Stimulated activated CD8-positive, alpha-beta memory T cell treated with anti-CD3 and anti-CD28 coated beads, Interleukin-4, amount 100 ng/mL, for 24 hours (primary cell): ENCODE measurements at places on chromosomes 1 and 21.

GRCh38 chr1:204077979-204078696 is 5.2 kb downstream of the SOX13 start:
- no peak for DNase-seq

- no peak for DNase-seq
Observed at GRCh38 chr1:203473781-203474305, 1.8 kb upstream of the PRELP start.

GRCh38 chr1:24769656-24770651 is 24.7 kb downstream of the CLIC4 start:
- DNase-seq, result no peak

GRCh38 chr1:21384620-21385019 is 55.3 kb upstream of the NBPF3 start:
- no peak for DNase-seq

- DNase-seq, result no peak
Observed at GRCh38 chr21:15289896-15290841, 225.4 kb upstream of the NRIP1 start.

GRCh38 chr1:244102468-244102867 is 51.4 kb downstream of the ZBTB18 start:
- no peak for DNase-seq

GRCh38 chr1:41691424-41691823 is 206.9 kb upstream of the EDN2 start:
- DNase-seq, result no peak

DNA sequence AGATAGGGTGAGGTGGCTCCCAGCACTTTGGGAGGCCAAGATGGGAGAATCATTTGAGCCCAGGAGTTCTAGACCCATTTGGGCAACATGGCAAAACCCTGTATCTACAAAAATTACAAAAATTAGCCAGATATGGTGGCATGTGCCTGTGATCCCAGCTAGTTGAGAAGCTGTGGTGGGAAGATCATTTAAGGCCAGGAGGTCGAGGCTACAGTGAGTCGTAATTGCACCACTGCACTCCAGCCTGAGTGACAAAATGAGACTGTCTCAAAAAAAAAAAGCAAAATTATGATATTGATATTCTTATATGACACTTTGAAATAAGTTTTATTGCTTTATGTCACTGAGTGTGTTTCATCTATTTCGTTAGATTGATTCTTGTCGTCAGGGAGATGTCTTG is 7.4 kb downstream of the ACADM start:
- DNase-seq, result no peak

DNA sequence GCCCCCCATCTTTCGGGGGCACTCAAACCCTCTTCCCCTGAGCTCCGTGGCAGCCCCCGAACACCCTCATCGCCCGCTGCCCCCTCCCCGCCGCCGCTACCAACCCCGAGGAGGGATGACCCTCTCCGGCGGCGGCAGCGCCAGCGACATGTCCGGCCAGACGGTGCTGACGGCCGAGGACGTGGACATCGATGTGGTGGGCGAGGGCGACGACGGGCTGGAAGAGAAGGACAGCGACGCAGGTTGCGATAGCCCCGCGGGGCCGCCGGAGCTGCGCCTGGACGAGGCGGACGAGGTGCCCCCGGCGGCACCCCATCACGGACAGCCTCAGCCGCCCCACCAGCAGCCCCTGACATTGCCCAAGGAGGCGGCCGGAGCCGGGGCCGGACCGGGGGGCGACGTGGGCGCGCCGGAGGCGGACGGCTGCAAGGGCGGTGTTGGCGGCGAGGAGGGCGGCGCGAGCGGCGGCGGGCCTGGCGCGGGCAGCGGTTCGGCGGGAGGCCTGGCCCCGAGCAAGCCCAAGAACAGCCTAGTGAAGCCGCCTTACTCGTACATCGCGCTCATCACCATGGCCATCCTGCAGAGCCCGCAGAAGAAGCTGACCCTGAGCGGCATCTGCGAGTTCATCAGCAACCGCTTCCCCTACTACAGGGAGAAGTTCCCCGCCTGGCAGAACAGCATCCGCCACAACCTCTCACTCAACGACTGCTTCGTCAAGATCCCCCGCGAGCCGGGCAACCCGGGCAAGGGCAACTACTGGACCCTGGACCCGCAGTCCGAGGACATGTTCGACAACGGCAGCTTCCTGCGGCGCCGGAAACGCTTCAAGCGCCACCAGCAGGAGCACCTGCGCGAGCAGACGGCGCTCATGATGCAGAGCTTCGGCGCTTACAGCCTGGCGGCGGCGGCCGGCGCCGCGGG is 837 bp downstream of the FOXD3 start:
- no peak for DNase-seq

DNA sequence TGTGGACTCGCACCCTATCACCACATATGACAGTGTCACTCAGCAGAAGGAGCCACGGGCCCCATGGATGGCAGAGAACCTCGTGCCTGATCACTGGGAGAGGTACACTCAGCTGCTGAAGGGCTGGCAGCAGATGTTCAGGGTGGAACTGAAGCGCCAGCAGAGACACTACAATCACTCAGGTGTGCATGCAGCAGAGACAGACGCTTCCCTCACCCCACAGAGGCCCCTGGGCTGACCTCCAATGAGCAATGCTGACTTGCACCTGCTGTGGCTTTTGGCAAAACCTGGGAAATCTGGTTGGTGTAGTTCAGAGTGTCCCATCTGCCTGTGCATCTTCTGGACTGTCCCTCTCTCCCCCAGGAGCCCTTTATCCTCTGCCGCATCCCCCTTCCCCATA is 51.9 kb downstream of the KIAA1614 start:
- DNase-seq, result no peak

DNA sequence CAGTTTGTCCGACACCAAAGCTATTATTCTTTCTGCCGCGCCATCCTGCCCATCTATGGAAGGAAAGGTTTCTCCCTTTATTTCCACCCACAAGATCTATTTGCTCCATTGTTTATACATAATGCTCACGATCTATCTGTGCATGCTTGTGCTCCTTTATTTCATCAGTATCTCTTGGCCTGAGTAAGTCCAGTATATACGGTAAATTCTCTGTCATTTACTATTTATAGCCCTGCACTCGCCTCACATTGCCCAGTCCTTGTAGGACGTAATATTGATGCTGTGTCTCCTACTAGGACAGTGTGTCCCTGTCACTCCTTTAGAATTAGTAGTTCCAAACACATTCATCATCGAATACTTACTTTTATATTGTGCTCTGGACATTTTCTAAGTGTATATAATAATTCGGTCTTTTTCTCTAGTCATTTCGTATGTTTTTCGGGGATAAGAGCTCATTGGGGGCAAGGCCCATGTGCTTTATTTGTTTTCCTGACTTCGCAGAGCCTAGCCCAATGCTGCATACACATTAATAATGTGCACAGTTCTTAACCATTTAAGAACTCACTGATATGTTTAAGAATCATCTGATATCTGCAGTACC is 3.1 kb upstream of the NID1 start:
- DNase-seq, result no peak

DNA sequence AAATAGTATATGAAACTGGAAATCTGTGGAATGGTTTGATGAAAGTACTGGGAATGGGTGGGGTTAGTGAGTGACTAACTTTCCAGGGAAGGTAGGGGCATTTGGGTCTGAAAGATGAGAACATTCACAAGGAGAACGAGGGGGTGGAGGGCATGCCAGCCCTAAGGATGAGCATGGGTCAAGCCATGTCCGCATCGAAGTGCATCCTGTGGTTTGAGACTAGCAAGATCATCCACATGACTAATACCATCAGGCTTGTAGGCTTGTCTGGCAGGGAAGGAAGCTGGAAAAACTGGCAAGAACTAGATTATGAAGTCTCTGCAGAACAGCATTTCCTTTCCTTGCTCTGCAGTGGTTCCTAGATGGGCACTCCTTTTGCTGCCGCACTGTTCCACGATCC is 70.4 kb upstream of the UBE2U start:
- no peak for DNase-seq

DNA sequence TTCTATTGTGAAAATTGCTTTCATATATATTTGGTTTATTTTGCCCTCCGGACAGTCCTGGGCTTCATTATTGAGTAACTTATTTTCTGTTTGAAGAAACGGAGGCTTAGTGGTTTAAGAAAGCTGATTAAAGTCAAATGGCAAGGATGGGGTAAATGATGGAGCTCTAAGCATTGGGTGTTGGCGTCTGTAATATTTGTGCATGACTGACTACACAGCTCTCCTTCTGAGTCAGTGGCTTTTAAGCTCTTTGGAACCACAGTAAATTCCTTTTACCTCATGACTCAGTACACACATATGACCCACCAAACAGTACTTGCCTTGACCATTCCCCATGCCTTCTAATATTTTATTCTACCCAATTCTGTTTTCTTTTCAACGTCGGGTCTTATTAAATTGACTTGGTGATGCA is 21.0 kb downstream of the B3GALT5 start:
- no peak for DNase-seq

GRCh38 chr1:227434808-227435444 is 116.6 kb upstream of the CDC42BPA start:
- DNase-seq, result no peak

DNA sequence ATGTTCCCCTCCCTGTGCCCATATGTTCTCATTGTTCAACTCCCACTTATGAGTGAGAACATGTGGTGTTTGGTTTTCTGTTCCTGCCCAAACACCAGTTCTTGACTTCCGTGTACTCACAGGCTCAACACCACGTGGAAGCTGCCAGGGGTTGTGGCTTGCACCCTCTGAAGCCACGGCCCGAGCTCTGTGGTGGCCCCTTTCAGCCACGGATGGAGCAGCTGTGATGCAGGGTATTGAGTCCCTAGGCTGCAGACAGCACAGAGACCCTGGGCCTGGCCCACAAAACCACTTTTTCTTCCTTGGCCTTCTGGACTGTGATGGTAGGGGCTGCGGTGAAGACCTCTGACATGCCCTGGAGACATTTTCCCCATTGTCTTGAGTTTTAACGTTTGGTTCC is 111.6 kb downstream of the SYT14 start:
- no peak for DNase-seq

DNA sequence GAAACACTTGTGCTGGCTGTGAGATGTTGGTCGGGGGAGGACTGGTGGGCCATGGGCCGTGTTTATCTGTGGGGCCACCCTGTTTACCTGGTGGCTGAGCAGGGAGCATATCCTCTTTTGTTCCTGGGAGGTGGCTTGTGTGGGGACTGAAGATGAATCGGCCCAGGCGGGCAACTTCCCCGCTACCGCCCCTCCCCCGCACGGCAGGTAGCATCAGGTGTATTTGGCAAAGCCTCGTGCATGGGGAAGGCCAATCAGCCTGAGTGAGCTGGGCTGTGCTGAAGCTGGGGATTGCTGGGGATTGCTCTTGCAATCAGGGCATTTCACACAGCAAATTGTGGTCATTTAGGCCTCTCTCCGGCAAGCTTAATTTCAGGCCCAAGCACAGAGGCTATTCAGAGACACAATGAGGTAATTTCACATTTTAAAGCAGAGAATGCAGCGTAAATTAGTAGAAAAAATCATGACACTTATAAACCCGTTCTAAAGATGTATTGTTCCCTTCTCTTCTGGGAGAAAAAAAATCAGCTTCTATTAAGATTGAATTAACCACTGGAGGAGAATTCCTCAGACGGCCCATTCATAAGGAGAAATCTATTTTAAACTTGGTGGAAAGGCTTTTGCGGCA is 197.7 kb upstream of the POU3F1 start:
- DNase-seq, result no peak

- no peak for DNase-seq
Observed at GRCh38 chr1:51303751-51304251, 26.6 kb downstream of the TTC39A start.

DNA sequence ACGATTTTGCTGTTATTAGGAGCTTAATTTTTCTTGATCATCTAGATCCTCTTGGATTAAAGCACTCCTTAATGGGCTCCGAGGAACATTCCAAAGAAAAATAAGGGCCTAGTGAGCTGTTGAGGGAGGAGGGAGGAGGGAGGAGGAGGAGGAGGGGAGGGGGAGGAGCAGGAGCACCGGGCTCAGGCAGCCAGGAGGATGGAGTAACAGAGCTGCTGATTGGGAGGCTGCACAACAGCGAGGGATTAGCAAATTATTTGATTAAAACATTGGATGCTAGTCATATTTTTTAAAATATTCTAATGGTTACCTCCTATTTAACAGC is 302.1 kb upstream of the RRP15 start:
- no peak for DNase-seq

GRCh38 chr1:21232044-21232443 is 55.3 kb upstream of the EIF4G3 start:
- DNase-seq, result no peak

DNA sequence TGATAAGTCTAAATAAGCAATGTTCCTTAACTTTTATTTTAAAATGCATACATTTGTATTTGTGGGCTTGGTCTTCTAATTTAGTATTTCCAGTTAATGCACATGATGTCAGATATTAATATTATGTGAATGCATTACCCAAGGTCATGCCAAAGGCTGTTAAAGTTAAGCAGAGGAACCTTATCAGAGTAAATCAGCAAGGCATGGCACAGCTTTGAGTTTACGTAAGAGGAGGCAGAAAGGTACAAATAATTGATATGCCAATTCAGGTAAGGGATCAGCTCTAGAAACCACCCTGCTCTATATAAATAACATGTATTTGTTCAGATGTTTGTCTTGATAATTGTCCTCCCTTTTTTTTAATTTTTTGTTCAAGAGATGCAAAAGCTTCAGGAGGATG is 64.5 kb upstream of the CHRM3 start:
- DNase-seq, result no peak

- DNase-seq, result no peak
Observed at GRCh38 chr1:181557313-181557712, 74.0 kb downstream of the CACNA1E start.

- DNase-seq, result no peak
Observed at GRCh38 chr1:203563291-203563690, 63.3 kb upstream of the ATP2B4 start.

- peak; percentile 94 for DNase-seq
Observed at GRCh38 chr1:51729156-51729823, 112.4 kb downstream of the OSBPL9 start.

DNA sequence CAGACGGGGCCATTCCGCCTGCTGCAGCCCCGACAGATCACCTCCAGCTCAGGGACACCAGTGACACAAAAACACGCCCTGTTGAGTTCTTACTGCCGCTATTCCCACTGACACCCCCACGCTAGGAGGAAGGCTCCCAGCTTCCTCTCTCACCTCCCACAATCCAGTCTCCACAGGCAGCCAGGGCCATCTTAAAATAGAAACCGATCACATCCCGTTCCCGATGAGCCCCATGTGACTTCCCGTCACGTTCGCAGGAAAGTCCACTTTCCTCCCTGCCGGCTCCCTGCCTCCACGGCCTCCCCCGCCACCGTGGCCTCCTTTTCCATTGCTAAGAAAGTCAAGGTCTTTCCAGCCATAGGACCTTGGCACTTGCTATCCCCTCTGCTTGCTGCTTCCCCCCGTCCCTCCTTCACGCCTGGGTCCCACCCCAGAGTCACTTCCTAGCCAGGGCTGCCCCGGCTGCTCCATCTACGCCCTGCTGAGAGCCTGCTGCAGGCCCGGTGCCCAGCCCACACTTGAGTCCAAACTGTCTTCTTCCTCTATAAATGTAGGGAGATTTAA is 24.0 kb upstream of the DDOST start:
- no peak for DNase-seq
